ENCODE measurements at places on chromosomes 1 and 21.

DNA sequence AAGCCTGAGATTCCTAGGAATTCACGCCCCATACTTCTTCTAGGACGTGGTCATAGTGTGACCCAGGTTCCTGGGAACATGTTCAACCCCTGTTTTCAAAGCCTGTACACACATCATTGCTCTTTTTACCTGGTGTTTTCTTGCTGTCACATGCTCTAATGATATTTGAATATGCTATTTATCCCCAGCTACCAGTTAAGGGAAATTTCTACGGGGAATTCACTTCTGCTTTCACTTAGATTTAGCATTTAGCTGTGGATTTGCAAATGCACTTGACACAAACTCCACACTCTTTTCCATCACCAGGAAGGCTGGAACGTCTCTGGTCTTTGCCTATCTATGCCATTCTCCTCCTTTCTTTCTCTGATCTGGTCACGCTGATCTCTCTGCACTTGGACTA lies 11.3 kb upstream of the SAMSN1 start:
- DNase-seq, result no peak

DNA sequence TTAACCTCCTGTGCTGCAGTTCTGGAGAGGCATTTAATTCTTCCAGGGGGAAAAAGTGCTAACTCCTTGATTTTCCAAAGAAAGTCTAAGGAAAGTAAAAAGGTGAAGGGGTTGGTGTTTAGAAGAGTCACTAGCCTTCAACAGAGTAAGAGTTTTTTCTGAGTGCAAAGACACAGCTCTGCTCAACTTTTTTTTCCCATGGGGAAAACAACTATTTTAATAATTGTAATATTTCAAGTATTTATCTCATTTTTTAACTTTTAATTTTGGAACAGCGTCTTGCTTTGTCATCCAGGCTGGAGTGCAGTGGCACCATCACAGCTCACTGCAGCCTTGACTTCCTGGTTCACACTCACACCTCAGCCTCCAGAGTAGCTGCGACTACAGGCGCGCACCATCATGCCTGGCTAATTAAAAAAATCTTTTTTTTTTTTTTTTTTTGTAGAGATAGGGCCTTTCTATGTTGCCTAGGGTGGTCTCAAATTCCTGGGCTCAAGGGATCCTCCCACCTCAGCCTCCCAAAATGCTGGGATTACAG lies 202.6 kb downstream of the APP start:
- no peak for DNase-seq

DNA sequence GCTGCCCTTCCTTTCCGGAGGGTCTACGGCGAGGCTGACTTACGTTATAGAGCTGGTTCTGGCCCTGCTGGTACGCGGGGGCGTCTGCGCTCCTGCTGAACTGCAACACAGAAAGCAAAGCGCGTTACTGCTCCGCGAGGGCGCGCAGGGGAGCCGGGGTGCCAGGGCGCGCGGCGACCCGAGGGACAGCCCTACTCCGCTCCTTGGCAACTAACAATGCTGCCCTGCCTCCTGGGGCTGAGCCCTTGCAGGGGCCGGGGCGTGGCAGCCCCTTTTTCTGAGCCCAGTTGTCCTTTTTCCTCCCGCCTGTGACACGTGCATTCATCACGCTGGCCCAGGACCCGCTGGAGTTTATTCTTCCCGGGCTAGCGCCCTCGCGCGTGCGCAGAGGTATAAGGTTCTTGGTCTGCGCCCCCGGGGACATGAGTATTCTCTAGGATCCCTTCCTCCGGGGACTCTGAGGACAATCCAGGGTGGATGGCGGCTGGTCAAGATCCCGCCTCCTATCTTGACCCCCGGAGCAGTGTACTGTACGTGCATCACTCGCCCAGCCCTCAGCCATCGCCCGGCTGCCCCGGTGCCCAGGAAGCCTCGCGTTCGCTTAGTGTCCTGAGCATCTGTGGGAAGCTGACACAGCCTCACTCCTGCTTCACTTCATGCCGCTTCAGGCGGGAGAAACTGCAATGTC lies 78.9 kb downstream of the CD247 start:
- DNase-seq, result no peak

DNA sequence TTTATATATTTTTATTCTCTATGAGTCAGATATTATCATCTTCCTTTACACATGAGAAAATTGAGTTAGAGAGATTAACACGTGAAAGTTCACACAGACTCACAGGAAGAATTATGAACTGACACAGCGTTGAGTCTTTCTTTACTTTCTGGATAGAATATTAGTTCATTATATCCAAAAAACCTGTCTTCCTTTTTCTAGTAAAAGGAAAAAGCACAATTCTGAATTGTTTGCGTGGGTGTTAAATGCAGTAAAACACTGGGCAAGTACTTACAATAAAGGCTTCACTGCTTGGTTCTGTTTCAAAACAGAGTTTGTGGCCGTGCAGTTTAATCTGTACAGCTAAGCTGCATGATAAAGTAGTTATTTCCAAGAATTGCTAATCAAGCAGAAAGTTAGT lies 10.8 kb downstream of the MAGI3 start:
- no peak for DNase-seq

GRCh38 chr1:21324368-21325141 lies 34.3 kb upstream of the ECE1 start:
- DNase-seq, result peak; percentile 90

Measured in ACHN (cell line).